Islet precursor cell (in vitro differentiated cells): ENCODE measurements at places on chromosomes 6 and 20.

- no peak for DNase-seq
These were observed 24.9 kb downstream of the COL21A1 start for GRCh38 chr6:56222499-56222898.

DNA sequence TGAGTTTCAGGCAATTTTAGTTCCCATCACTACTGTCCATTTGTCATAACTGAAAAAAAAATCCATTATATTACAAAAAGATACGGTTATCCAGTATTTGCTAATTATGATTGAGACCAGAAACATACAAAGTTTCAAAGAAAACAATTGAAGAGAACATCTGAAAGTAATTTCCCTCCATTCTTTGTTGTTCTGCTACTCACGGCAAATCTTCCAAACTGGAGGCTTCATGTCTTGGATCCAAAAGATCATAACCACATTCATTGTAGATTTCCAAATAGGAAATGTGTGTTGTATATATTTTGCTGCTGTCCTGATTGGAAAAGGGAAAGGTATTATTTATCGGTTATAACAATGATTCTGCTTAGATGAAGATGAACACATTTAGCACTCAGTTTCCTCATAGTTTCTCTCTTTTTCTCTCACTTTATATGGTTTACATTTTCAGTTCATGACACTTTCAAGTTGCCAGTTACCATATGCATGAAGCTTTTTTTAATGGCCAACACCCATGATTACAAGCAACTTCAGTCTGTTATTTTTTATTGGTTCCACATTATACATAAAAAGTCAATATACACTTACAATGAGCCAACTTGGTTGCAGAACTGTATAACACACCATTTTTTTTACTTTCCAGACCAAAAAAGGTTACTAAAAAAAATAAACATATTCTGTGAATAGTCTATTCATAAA, 90.4 kb downstream of the KIF6 start:
- DNase-seq: no peak

DNA sequence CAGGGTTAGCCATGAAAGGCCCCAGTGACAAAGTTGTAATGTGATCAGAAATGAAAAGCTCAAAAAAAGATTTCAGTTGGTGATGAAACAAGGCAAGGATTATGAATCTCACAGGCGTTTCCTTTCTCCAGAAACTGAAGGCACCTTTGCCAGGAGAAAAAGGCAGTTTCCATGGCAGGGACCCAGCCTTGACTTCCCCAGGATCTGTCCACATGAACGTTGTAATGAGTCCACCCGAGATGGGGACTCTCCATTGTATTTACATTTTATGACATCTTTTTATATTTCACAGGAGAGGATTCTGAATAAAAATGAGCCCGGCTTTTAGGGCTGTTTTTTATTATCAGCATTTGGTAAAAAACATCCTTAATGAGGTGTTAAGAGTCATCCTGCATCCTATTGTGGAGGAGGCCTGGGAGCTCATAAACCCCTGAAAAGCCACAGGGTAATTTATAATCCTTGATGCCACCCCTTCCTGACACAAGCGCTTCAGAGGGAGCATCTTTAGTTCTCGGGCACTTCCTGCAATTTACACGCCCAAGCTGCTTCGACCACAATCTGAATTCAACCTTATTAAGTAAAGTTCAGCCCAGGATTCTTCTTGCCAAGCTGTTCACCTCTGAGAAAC, 74.1 kb upstream of the SALL4 start:
- DNase-seq: no peak

- no peak for DNase-seq
These were observed 2.5 kb upstream of the TMEM14C start for GRCh38 chr6:10720265-10720959.

- no peak for DNase-seq
These were observed 26.5 kb downstream of the BCKDHB start for GRCh38 chr6:80133020-80133419.

- DNase-seq: no peak
These were observed 10.9 kb upstream of the BCKDHB start for GRCh38 chr6:80095600-80095999.

DNA sequence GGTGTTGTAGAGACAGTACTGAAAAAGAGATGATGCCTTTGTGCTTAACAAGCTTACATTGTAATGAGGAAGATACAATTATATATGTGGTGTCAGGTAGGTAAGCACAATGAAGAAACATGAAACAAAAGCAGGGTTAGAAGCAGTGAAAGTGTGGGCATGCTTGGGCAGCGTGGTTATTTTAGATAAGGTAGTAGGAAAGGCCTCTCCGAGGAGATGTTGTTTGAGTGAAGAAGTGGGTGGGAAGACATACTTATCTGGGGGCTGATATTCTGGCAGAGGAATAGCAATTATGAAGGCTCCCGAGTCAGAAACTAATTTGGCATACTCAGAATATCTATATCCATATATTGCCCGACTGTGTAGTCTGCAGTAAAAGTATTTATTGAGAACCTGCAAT, 4.7 kb downstream of the CDKAL1 start:
- no peak for DNase-seq

- DNase-seq: no peak
These were observed 63.6 kb downstream of the HUS1B start for GRCh38 chr6:593139-593906.
